ENCODE measurements at places on chromosomes 16 and 17.

DNA sequence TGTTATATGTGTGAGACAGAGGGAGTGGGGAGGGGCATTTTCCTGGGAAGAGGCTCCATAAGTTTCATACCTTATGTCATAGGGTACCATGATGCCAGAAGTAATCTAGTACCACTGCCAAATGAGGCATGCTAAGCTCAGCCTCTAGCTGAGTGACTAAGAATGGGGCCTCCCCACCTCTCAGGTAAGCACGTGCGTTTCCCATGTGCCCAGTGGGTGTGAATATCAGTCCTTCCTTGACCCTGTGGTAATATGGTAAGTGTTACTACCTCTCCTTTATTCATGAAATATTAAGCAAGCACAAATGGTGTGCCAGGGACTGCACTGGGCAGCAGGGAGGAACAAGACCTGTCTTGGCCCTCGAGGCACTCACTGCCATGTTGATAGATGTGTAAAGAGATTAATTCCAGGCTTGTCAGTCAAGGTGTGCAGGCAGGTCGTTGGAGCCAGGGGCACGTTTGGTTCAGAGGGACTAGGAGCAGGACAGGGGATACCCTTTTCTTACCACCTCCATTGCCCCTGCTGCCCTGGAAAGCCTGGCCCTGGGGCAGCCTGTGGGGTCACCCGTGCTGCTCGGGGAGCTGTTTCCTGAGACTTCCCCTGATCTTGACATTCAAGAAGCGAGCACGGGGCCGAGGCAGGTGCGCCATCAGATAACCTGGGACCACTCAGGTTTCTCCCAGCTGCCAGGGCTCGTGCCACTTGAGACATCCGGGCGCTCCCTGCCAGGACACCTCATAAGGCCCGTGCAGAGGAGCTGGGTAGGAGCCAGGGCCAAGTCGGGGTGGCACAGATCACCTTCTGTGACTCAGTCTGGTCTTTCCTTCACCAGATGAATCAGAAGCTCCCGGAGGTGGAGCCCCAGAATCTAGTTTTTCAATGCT is 8.8 kb downstream of the RSAD1 start:
- peak; percentile 88 for DNase-seq

DNA sequence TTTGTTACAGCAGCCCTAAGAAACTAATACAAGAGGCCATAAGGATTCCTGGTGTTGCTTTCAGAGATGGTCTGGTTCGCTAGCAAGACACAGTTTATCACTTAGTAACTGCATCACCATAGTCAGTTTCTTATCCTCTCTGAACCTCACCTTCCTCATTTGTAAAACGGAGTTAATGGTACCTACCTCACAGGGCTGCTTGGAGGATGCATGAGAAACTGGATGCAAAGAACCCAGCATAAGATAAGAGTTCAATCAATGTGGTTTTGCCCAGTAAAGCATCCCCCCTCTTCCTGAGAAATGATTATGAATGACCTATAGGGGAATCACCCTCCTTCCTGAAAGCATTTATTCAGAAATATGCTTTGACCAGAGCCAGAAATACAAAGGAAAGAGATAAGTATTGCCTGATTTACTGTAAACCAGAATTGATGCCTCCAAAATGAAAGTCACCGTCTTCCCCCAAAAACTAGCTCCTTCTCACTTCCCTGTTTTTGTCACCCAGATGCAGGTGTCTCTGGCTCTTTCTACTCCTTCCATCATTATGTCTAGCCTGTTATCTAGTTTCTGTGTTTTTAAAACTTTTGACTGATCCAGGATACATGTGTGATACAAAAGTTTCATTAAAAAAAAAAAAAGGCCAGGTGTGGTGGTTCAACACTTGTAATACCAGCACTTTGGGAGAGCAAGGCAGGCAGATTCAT is 2.8 kb upstream of the TEFM start:
- peak; percentile 4 for DNase-seq

- DNase-seq = no peak
Measured at GRCh38 chr16:24836836-24837235, 8.9 kb upstream of the SLC5A11 start.

DNA sequence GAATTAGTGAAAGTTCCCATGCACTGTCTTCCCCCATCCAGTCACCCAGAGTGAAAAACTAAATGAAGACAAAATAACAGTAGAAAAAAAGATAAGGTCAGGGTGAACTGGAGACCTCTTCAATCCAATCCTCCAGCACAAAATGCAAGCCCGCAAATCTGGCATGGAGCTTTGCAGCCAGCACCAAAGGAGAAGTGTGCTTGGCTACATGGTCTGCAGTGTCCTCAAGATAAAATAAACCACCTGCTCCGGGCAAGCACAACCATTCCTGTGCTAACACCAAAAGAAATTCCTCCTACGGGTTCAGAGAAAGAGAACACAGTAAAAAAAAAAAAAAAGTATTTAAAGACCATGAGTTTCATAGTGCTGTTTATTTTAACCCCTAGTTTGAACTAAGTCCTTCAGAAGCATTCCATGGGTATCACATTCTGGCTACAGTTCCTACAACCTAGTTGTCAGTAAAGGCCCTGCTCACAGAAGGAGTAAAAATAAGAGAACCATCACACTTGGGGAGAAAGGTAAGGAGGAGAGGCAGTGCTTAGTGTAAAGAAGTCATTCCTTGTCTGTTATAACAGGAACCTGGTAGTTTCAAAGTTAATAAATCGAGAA is 109.1 kb downstream of the GAS7 start:
- no peak for DNase-seq

- DNase-seq = peak; percentile 23
Measured at GRCh38 chr17:37360632-37361031, 15.2 kb upstream of the C17orf78 start.

- DNase-seq = no peak
Measured at GRCh38 chr16:20807862-20808261, 1.5 kb downstream of the REXO5 start.

DNA sequence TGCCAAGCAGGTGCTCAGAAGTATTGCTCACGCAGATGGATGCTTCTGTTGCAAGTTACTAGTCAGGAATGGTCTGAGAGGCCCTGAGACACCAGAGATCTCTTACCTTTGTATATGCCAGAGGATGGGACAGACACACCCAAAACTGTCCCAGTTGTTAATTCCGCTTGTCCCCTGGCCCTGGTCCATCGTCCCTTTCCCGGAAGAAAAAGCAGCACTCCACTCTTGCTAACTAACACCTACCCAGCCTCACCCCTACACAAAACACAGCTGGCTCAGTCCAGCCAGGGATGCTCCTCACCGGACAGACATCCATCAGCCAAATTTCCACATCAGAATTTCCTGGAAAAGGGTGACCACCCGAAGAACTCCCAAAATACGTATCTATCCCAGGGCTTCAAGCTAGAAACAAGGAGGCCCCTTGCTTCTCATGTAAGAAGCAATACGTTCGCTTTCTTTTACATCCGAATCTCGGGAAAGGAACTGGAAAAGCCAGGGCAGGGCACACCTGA is 2.0 kb downstream of the GAS7 start:
- no peak for DNase-seq

- DNase-seq = no peak
Measured at GRCh38 chr16:24203675-24204074, 52.5 kb upstream of the CACNG3 start.

GRCh38 chr17:47884427-47884740 is 11.7 kb upstream of the SP2 start:
- no peak for DNase-seq

DNA sequence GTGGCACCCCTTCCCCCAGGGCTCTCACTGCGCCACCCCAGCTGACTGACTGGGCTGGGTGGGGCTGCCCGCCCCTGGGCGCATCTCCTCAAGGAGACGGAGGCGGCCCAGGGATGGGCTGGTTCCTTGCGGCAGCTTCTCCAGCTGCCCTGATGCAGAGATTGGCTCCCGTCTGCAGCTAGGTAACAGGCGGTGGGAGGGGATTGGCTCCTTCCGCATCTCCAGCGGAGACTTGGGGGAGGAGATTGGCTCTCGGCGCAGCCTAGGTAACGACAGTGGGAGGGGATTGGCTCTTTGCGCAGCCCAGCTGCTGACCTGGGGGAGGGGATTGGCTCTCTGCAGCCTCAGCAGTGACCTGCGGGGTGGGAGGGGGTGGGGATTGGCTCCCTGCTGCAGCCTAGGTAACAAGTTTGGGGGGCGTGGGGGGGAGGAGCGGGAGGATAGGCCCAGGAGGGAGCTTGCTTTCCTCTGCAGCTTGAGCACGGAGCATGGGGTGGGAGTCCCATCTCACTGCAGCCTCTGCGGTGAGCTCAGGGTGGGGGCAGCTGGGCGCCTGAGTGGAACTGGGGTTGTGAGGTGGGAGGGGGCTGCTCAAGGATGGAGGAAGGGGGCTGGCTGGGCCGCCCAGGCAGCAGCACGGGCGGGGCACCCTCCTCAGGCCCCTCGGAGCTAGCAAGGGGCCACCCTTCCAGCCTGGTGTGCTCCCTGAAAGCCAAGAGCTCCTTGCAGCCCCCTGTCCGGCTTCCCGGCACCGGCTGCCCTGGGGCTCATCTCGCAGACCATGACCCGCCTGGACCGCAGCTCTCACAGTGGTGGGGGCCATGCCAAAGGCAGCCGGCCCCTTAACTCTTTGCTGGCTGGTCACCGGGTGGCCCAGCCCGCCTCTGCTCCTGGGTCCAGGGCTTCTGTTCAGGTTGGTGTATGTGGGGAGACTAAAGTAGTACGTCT is 6.4 kb downstream of the NFE2L1 start:
- DNase-seq = peak; percentile 71

DNA sequence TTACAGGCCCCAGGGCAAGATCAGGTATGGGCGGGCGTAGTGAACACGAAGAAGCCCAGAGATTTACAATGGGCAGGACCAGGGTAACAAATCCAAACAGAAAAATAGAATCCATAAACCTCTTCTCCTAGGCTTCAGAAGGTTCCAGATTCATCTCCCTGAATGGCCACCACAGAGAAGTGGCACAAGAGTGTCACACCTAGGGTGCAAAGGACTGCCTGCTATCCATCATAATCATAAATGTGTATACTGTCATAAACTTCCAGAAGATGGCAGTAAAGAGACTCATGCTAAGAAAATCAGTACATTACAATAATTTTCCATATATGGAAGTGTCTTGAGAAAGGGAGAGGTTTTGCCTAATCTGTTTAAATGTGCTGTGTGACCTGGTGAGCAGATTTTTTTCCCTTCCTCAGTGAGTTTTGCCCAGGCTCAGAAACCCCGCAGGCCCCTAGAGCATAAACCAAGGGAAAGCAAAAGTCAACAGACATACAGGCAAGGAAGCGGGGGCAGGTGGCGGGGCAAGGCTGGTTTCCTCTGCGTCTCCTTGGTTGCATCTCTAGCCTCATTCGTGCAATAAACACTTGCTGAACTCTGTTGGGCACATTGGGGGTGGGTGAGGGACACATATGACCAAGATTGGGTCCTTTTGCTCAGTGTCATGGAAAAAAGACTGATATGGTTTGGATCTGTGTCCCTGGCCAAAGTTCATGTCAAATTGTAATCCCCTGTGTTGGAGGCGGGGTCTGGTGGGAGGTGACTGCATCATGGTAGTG is 92.0 kb upstream of the CDH5 start:
- DNase-seq = peak; percentile 87

- no peak for DNase-seq
Measured at GRCh38 chr16:87236516-87237115, 80.6 kb downstream of the C16orf95 start.
